ENCODE measurements at places on chromosomes 5 and 9. TPM values are rescaled to one million over a fixed set of nuclear protein-coding genes. Genes with fewer than 3 reads are reported as not detected.

Gene GDA
- total RNA-seq = not detected

Gene SGCD
- not detected for total RNA-seq

Gene ARL10
- total RNA-seq = 17.0 TPM

Gene FAM163B
- total RNA-seq = not detected

Gene PCDHB14
- total RNA-seq = not detected

Gene RGS7BP
- total RNA-seq = not detected

Gene PCDHAC1
- not detected for total RNA-seq

Gene HTR4
- total RNA-seq = not detected

Gene SH2D3C
- total RNA-seq = 30.3 TPM

Gene ADAMTS2
- not detected for total RNA-seq

Gene ACOT12
- not detected for total RNA-seq

Gene KCNV2
- total RNA-seq = not detected

Gene PLPPR1
- total RNA-seq = not detected

Gene FAM81B
- not detected for total RNA-seq

Gene SLC1A3
- total RNA-seq = 0.34 TPM

Gene WASHC1
- total RNA-seq = 20.3 TPM

Gene PGM5
- not detected for total RNA-seq

Gene LCN2
- total RNA-seq = not detected

Gene PCDHB2
- not detected for total RNA-seq
